ENCODE measurements at places on chromosomes 16 and 17. TPM values are rescaled to one million over a fixed set of nuclear protein-coding genes. Genes with fewer than 3 reads are reported as not detected.

DNA sequence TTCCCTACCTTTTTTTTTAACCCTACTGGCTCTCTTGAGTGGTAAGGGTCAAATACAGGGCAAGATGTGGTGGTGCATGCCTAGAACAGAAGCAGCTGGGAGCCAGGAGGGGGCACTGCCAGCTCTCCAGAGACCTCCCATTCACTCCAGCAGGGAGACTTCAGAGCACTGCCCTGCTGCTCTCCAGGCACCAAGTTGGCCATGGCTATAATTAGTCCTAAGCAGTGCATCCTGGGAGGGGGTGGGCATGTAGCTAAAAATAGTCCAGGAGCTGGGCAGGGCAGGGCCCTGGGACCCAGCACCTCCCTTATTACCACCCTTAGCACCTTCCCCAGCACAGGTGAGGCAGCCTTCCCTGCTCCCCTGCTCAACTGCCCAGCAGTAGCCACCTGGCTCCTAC lies 3.5 kb downstream of the CORO6 start:
- DNase-seq = no peak

GRCh38 chr17:42276609-42277341 lies 584 bp upstream of the STAT5B start:
- no peak for DNase-seq

DNA sequence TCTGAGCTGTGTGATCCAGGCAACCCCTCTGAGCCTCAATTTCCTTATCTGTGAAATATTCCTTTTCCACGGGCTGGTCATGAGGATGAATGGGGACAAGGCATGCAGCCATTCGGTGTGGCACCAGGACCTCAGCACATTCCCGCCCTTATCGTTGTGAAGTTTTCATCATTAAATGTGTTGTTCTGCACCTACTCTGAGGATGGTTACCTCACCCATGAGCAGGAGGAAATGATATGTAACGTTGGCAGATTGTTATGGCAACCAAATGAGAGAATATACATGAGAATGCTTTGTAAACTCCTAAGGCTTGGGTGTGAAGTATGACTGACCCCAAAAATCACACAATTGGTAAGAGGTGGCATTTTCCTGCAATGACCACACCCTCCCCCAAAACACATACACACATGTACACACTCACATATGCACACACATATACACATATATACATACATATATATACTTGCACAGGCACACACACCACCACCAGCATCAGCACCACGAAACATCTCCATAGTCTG lies 39.5 kb downstream of the SMARCE1 start:
- no peak for DNase-seq

GRCh38 chr16:710500-711075 lies 4.3 kb upstream of the METRN start:
- DNase-seq = no peak

GRCh38 chr16:86494039-86494564 lies 16.2 kb upstream of the FOXF1 start:
- no peak for DNase-seq

GRCh38 chr16:48435906-48436305 lies 50.7 kb upstream of the SIAH1 start:
- DNase-seq = no peak

- DNase-seq = no peak
Observed at GRCh38 chr17:82214012-82214628, 1.5 kb upstream of the CCDC57 start.

Gene GEMIN4
- total RNA-seq = 7.3 TPM

Gene KRTAP16-1
- not detected for total RNA-seq

- DNase-seq = peak; percentile 94
Observed at GRCh38 chr17:50604513-50604912, 30.2 kb upstream of the ABCC3 start.

Gene KRTAP3-2
- total RNA-seq = not detected

GRCh38 chr17:8913091-8913490 lies 45.6 kb upstream of the PIK3R6 start:
- DNase-seq = no peak

GRCh38 chr17:17740615-17741348 lies 59.5 kb downstream of the RAI1 start:
- no peak for DNase-seq

Gene TOX3
- 1.1 TPM for total RNA-seq

DNA sequence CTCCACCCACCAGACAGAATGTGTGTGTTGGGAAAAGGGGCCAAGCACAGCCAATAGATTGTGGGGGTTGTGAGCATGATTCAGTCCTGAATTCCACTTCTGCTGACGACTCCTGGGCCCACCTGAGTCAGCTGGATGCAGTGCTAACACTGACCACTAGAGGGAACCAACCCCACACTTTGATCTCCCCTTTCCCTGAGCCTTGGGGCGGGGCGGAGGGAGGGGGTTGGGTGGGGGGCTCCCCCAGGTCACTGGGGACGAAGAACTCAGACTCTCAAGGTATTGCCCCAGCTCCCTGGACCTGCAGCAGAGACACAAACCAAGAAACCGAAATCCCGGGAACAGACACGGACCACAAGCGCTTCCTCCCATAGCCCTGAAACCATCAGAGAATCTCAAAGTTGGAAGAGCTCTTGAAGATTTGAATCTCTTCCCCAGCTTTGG lies 621 bp upstream of the CSHL1 start:
- no peak for DNase-seq

Data from urinary bladder (tissue), 4 donors.